ENCODE measurements at places on chromosomes 5 and 9. TPM values are rescaled to one million over a fixed set of nuclear protein-coding genes. Genes with fewer than 3 reads are reported as not detected.

The GMCL2 gene
- not detected for total RNA-seq

DNA sequence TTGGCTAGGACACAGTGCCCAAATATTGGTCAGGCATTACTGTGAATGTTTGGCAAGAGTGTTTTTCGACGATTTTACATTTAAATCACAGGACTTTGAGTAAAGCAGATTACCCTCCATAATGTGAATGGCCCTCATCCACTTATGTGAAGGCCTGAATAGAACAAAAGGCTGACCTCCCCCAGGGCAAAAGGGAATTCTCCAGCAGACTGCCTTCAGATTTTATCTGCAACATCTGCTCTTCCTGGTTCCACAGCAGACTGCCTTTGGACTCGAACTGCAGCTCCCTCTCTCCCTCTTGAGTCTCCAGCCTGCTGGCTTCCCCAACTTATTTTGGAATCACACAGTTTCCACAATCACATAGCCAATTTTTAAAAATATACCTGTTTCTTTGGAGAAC, 7.1 kb upstream of the TMEM215 start:
- H3K4me3 ChIP-seq, result no peak overlapping the region
- H3K27me3 ChIP-seq, result peaks cover 14% of the 10 kb centered on the region
- no peak for DNase-seq
- H3K27ac ChIP-seq, result no peak overlapping the region
- H3K36me3 ChIP-seq, result no peaks in the 10 kb centered on the region

DNA sequence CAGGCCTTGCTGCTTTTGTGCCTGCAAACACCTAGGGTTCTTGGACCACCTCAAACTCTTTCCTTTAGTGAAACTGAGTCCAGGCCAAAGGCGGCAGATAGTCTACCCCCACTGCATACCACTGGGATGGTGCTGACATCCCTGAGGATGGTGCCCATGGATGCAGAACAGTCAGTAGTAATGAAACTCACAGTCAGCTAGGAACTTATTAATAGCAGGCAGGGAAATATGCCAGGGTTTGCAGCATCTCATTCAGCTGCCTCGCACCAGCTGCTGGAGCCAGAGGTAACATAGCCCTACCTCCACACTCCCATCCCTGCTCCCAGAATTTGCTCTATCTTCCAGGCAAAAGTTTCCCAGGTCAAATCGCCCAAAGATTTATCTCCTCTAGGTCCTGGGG, 189.1 kb downstream of the SREK1 start:
- H3K27ac ChIP-seq, result no peak overlapping the region
- no peak for DNase-seq
- H3K27me3 ChIP-seq, result peaks cover 11% of the 10 kb centered on the region

GRCh38 chr9:99114846-99115500, 10.1 kb downstream of the TGFBR1 start:
- peaks cover 78% of the 10 kb centered on the region for H3K4me1 ChIP-seq
- H3K27me3 ChIP-seq, result no peaks in the 10 kb centered on the region
- H3K27ac ChIP-seq, result no peak overlapping the region
- no peak overlapping the region for H3K4me3 ChIP-seq
- H3K36me3 ChIP-seq, result peaks cover 14% of the 10 kb centered on the region
- no peak for DNase-seq
